ENCODE measurements at places on chromosomes 6 and 20.

GRCh38 chr6:71031912-71032311 lies 75.1 kb upstream of the B3GAT2 start:
- DNase-seq, result no peak

GRCh38 chr6:36050305-36050704 lies 22.7 kb downstream of the MAPK14 start:
- no peak for DNase-seq

GRCh38 chr6:9841886-9842725 lies 572.8 kb downstream of the TFAP2A start:
- no peak for DNase-seq

- DNase-seq, result no peak
These were observed 190.7 kb upstream of the FBXL4 start for GRCh38 chr6:99138445-99138844.

- DNase-seq, result no peak
These were observed 104.8 kb upstream of the ECI2 start for GRCh38 chr6:4240148-4240547.

Data from memory B cell (primary cell).